CD14-positive monocyte (primary cell): ENCODE measurements at places on chromosomes 4 and X.

- DNase-seq, result no peak
These were observed 443.9 kb upstream of the INTU start for GRCh38 chr4:127188847-127189246.

- no peak for DNase-seq
These were observed 58.5 kb downstream of the COX18 start for GRCh38 chr4:73010789-73011628.

GRCh38 chrX:150148749-150149672, 210.7 kb upstream of the EOLA2 start:
- no peak for DNase-seq

GRCh38 chr4:172985552-172985951, 183.1 kb upstream of the GALNT7 start:
- DNase-seq, result no peak

DNA sequence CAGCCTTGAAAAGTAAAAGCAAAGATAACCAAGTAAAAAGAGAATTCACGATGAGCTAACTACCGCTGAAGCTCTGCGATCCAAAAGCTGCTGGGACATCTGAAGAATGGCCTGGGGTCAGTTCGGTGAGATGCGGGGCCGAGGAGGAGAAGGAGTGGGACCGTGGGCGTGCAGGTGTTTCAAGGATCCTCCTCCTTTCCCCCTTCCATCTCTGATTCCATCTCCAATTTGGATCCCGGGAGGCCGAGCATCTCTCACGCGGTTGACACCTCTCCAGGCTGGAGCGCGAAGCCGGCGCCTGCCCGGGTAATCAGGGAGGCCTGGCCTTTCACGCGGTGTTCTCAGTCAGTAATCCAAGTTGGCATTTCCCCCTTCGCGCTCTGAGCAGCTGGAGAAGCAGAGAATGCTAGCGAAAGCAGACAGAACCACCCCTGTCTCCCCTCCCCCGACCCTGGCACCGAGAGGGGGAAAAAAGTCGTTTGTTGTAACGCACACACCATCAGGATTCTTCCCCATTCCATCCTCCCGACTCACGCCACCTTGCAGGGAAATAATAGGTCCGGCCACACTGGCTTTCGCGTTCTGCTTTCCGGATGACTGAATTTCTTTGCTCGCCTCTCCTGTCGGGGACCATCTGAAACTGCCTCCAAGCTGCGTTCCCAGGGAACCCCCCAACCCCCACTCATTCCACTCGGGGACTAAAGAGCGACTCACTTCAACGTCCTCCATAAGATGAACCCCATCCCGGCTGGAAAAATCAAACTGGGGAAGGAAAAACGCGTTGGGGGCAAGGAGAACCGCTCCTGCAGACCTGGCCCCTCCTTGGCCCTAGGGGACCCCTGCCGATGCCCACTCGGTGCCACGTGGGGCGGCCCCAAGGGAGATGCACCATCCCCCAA, 6.5 kb downstream of the NEUROG2 start:
- no peak for DNase-seq

DNA sequence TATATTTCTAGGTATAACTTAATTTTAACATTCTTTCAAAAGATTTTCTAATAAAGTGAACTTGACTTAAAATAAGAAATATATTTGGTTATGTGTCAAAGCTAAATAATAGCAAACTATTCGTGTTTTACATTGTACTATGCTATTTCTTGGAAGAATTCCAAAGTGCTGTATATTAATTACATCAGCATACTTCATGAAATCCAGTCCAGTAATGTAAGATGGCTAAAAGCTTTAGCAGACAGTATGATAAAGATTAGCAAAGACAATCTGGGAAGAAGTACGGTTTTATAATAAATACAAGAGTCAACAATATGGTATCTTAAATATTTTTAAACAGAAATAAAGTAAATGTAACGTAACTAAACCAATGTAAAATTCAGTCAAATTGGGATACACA, 125.7 kb downstream of the FSTL5 start:
- DNase-seq, result no peak

- no peak for DNase-seq
These were observed 63.9 kb downstream of the TRMT44 start for GRCh38 chr4:8504279-8505007.

DNA sequence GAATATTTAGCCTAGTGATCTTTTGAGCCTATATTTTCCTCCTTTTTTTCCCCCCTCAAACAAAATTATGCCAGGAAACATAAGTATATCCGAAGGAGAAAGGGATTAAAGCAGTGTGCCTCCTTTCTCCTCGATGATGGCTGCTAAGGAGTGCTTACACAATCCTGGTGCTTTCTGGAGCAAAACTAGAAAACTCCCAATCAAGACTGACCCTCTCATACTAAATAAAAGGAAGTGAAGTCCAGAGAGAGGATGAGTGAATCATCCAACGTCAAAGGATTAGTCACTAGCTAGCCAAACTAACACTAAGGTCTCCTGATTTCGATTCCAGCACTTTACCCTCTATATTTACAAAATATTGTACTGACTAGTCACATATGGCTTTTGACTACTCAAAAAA, 146.8 kb downstream of the PPP3CA start:
- peak; percentile 99 for DNase-seq

DNA sequence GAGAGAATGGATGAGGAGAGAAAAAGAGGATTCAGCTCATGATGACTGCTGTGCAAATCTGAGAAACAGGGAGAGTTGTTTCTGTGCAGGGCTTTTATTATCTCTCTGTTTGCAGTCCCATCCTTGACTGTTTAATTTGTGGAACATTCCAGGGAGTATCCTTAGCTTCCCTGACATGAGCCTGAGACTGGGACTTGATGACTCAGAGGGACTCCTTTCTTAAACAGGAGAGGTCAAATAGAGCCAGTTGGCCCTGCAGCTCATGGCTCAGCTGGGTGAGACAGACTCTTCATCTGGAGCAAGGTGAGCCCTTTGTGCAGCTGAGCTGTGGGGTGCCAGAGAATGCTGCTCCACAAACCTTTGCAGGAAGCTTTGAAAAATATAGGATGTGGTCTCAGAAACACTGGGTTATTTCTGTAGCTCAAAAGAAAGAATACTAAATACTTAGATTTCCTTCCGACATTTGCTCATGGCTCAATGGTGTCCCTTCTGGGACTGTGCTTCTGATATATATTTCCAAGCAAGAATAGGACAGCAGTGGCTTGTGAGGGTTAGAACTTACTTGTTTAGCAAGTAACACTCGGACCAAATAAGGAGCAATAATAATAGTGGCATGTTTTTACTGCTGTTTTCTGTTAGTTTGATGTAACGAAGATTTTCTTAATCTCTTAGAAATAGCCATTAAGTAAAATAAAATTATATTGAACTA, 14.5 kb downstream of the ARHGAP24 start:
- DNase-seq, result no peak

GRCh38 chr4:36325499-36325898, 44.1 kb downstream of the DTHD1 start:
- DNase-seq, result peak; percentile 92

- peak; percentile 56 for DNase-seq
These were observed 4.0 kb downstream of the C4orf46 start for GRCh38 chr4:158667651-158668198.

GRCh38 chr4:17273047-17273446, 238.8 kb downstream of the QDPR start:
- DNase-seq, result no peak

DNA sequence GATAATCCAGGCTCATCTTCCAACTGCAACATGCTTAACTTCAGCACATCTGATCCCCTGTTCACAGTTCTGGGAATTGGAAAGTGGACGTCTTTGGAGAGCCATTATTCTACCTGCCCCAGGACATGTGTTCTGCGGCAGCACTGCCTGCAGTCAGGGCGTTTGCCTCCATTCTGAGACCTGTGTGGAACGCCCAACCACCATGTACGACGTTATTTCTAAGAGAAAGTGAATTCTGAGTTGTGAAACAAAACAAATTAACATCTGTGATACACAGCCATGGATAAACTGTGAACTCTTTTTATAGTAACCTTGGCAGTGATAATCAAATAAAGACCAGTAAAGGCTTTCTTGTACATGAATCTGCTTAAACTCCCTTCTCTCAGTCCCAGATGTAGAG, 195.8 kb downstream of the AASDH start:
- no peak for DNase-seq

- DNase-seq, result no peak
These were observed 73.2 kb downstream of the MTNR1A start for GRCh38 chr4:186481998-186482790.

- DNase-seq, result no peak
These were observed 16.9 kb upstream of the LOC101059915 start for GRCh38 chrX:71650333-71650969.

GRCh38 chrX:129938081-129938480, 32.1 kb downstream of the UTP14A start:
- no peak for DNase-seq

DNA sequence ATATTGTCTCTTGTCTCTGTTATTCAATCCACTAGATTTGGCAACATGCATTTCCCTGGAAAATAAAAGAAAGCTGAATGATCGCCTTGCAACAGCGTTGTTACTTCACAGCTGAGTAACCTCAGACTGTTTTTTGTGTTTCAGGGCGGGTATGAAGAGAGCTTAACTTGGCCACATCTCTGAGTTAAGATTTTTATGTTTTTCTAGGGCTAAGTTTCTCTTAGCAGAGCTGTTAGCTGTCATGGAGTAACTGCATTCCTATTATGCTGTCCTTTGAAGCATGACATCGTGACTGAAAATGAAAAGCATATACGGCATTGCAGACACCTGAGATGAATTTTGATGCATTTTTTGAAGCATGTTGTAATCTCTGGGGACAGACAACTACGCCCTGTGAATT, 1798.9 kb downstream of the PCDH7 start:
- no peak for DNase-seq
